ENCODE measurements at places on chromosomes 2 and 18.

GRCh38 chr2:122713800-122714199 is 958.3 kb downstream of the TSN start:
- no peak for DNase-seq

GRCh38 chr2:233712611-233713261 is at the start of gene UGT1A5:
Gene UGT1A5, plus strand, starts transcription at chr2:233712907. Its CDS starts 85 bp downstream, at chr2:233712992.
- no peak for DNase-seq

- DNase-seq: no peak
Observed at GRCh38 chr2:146584316-146584715, 1260.5 kb upstream of the ACVR2A start.

GRCh38 chr2:124325667-124326440 is 300.8 kb downstream of the CNTNAP5 start:
- DNase-seq: no peak

DNA sequence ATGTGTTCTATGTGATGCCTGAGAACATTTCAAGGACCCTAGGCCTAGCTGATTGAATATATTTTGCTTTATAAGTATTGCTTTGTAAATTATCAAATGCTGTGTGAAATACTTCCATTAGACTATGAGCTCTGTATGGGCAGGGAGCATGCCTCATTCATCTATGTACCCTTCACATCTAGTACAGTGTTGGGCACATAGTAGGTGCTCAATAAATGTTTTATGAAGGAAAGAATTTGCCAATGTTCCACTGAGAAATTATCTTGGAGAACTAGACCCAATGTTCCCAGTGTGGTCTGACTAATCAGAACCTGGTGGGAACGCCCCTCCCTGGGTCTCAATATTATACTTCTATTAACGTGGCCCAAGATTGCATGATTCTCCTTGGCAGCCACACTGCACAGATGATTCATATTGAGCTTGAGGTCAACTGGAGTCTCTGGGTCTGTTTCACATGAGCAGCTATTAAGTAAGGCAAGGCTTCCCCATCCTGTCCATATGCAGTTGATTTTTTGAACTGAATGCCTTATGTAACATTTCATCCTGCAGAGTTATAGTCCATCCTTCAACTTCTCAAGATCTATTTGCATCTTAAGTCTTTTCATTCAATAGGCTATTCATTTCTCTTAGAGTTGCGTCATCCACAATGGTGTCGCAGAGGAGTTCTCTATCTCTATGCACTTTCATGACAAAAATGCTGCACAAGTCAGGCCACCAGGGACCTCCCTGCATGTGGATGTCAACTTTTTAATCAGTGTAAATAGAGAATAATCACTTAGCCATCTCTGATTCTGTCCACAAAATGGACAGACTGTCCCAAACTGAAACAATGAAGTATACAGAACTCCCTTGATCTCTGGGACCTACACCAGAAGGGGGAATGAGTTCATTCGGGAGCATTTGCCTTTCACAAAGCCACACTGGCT is 257.6 kb downstream of the CYP26B1 start:
- DNase-seq: no peak

DNA sequence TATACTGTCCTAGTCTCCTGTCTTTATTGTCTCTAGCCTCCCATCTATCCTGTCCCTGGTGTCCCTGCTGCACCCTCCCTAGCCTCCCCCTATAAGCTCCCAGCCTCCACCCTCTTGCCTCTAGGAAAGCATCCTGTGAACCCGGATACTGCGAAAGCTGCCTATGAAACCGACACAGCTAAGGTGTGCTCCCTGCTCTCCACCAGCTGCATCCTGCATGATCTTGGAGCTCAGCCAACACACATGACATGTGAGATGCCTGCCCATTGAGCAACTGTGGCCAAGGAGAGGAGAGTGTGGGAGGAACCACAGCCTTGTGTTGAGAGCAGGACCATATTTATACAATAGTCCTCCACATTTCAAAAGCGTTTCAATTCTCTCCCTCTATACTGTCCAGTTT is 187.1 kb downstream of the ZBTB7C start:
- DNase-seq: no peak

GRCh38 chr2:220894069-220894468 is 678.0 kb downstream of the EPHA4 start:
- DNase-seq: no peak

- DNase-seq: no peak
Observed at GRCh38 chr2:238098901-238099713, 1.0 kb upstream of the ESPNL start.

GRCh38 chr2:24009680-24010476 is at the start of gene MFSD2B:
Gene MFSD2B, plus strand, starts transcription at chr2:24010085. Its CDS starts 12 bp downstream, at chr2:24010097.
- DNase-seq: no peak

Data from activated CD4-positive, alpha-beta T cell treated with anti-CD3 and anti-CD28 coated beads for 24 hours (primary cell).